ENCODE measurements at places on chromosomes 1 and 21.

- peaks cover 8% of the 10 kb centered on the region for H3K36me3 ChIP-seq
- peaks cover under 1% of the 10 kb centered on the region for H3K4me1 ChIP-seq
- no peak overlapping the region for H3K27ac ChIP-seq
- H3K27me3 ChIP-seq = no peaks in the 10 kb centered on the region
These were observed 9.2 kb downstream of the SMIM12 start for GRCh38 chr1:34850382-34850781.

GRCh38 chr21:19998453-19998852 lies 999.8 kb upstream of the NCAM2 start:
- no peaks in the 10 kb centered on the region for H3K36me3 ChIP-seq
- DNase-seq = no peak
- H3K4me3 ChIP-seq = no peak overlapping the region
- no peaks in the 10 kb centered on the region for H3K4me1 ChIP-seq
- H3K27me3 ChIP-seq = no peaks in the 10 kb centered on the region
- no peak overlapping the region for H3K27ac ChIP-seq

DNA sequence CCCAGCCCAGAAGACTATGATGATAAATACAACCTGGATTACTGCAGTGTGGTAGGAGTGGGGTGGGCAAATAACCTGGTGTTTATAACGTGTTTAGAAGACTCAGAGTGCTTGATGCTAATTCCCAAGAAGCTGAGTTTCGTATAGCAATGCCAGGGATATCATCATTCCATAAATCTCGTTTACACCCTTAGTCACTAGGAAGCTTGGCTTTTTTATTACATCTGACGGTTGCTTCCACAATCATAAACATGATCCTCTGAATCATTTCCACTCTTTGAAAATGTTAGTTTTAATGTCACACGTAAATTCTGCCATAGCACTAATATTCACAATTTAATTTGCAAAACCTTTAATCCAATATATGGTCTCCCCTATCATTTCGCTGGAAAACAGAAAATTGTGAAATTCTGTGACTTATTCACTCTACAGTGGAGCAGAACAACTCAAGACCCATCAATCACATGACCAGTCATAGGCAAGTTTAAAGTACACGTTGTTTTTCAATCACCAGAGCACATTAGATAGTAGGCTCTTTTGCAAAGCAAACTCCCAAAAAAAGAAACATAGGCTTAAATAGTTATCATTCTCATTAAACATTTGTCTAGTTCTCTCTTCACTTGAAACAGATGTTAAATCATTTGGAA lies 321.0 kb downstream of the LTN1 start:
- DNase-seq = no peak
- H3K27ac ChIP-seq = no peak overlapping the region
- no peaks in the 10 kb centered on the region for H3K27me3 ChIP-seq
- H3K4me1 ChIP-seq = no peaks in the 10 kb centered on the region

DNA sequence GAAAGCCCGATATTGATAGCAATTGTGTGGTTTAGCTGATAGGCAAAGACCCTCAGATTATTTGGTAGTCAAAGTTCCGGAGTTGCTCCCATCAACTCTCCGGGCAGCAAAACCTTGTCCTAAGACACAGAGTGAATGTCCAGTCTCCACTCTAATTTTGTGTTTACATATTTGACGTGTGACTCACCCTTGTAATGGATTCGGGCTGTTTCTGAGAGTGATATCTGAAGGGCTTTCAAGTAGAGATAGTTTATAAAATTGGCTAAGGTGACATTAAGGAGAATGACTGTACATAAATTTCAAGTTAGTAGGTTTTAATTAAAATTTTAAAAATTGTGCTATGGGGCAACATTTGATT lies 154.2 kb downstream of the CNIH3 start:
- H3K4me1 ChIP-seq = peaks cover 6% of the 10 kb centered on the region
- no peak for DNase-seq
- no peak overlapping the region for H3K27ac ChIP-seq
- H3K27me3 ChIP-seq = no peaks in the 10 kb centered on the region

- H3K4me3 ChIP-seq = peak overlapping the region; percentile 96
- DNase-seq = no peak
- peaks cover 3% of the 10 kb centered on the region for H3K4me1 ChIP-seq
- peak overlapping the region; percentile 72 for H3K27ac ChIP-seq
- no peaks in the 10 kb centered on the region for H3K27me3 ChIP-seq
These were observed 868 bp downstream of the ZBTB40 start for GRCh38 chr1:22452481-22452957.

- H3K4me1 ChIP-seq = no peaks in the 10 kb centered on the region
- no peak overlapping the region for H3K4me3 ChIP-seq
- H3K36me3 ChIP-seq = no peaks in the 10 kb centered on the region
- no peak for DNase-seq
These were observed 81.9 kb upstream of the NR5A2 start for GRCh38 chr1:199945591-199945990.

GRCh38 chr1:230112782-230113181 lies 45.7 kb downstream of the GALNT2 start:
- H3K4me3 ChIP-seq = no peak overlapping the region
- no peaks in the 10 kb centered on the region for H3K27me3 ChIP-seq
- H3K36me3 ChIP-seq = peaks cover 15% of the 10 kb centered on the region
- DNase-seq = no peak

- no peak for DNase-seq
- H3K36me3 ChIP-seq = no peaks in the 10 kb centered on the region
- no peak overlapping the region for H3K27ac ChIP-seq
- H3K4me1 ChIP-seq = no peaks in the 10 kb centered on the region
- no peaks in the 10 kb centered on the region for H3K27me3 ChIP-seq
These were observed 142.3 kb downstream of the VPS13D start for GRCh38 chr1:12372180-12372579.

DNA sequence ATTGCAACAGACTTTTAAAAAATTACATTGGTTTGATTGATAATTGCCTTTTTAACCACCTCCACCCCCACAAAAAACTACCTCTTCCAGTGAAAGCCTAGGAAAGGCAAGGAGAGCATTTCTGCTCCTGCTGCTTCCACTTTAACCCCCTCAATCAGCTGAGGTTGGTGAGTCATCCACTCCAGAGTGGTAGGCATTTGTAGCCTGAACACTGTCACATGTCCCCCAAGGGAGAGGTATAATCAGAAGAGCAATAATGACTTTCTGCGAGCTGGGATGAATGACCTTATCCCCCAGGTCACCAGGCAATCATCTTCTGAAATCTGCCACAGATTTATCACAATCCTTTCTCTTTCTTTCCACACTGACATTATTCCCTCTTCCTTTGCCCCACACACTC lies 126.6 kb upstream of the CAMK1G start:
- H3K36me3 ChIP-seq = no peaks in the 10 kb centered on the region
- no peak overlapping the region for H3K4me3 ChIP-seq
- DNase-seq = no peak
- no peak overlapping the region for H3K27ac ChIP-seq
- no peaks in the 10 kb centered on the region for H3K27me3 ChIP-seq

DNA sequence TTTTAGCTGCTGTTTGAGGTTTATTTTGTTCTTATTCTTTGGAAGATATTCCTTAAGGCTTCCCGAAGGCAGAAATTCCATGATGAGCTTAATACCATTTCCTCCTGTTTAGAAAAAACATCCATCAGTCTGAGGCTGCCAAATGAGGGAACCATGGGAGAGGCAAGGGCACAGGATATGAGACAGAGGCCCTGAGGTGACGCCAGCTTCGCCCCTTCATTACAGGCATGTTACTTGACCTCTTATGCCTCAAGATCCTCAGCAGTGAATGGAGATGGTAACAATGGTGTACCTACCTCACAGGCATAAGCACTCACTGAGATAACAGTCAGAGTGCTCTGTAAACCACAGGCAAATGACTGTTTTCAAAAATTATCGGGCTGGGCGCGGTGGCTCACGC lies 93.6 kb downstream of the RAVER2 start:
- no peak for DNase-seq
- no peaks in the 10 kb centered on the region for H3K27me3 ChIP-seq
- no peaks in the 10 kb centered on the region for H3K36me3 ChIP-seq
- no peak overlapping the region for H3K4me3 ChIP-seq
- H3K4me1 ChIP-seq = peaks cover 17% of the 10 kb centered on the region

DNA sequence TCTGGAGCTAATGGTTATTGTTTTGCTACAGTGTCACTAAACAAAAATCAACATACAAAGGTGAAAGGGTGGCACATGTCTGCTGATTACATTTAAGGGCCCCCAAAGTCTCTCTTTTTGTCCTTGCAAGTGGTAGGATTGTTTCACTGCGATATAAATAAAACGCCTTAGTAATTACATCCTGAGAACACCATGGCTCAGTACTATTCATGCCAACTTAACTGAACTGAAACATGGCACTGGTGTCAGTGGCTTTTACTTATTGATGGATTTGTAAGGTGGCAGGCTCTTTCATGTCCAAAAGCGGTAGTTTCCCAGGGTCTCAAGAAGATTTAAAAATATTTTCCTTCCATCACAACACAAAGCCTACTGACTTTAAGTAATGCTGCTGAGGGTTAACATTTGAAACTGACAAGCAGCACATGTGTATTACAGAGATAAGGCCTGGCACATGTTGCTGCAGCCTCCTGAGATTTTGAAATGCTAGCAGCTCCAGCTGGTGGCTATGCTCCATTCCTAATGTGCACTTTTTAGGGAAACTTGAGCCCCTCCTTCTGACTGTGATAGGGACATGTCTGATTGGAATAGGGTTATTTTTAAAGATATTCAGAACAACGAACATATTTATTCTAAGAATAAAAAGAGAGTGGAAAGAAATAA lies 86.8 kb downstream of the ATP1B1 start:
- H3K27me3 ChIP-seq = no peaks in the 10 kb centered on the region
- H3K4me3 ChIP-seq = no peak overlapping the region
- H3K36me3 ChIP-seq = no peaks in the 10 kb centered on the region
- no peak overlapping the region for H3K27ac ChIP-seq
- H3K4me1 ChIP-seq = no peaks in the 10 kb centered on the region
- DNase-seq = no peak

GRCh38 chr1:115052454-115053083 lies 22.9 kb downstream of the TSHB start:
- peaks cover 13% of the 10 kb centered on the region for H3K4me1 ChIP-seq
- peaks cover 3% of the 10 kb centered on the region for H3K36me3 ChIP-seq
- peak; percentile 30 for DNase-seq
- H3K27me3 ChIP-seq = no peaks in the 10 kb centered on the region

DNA sequence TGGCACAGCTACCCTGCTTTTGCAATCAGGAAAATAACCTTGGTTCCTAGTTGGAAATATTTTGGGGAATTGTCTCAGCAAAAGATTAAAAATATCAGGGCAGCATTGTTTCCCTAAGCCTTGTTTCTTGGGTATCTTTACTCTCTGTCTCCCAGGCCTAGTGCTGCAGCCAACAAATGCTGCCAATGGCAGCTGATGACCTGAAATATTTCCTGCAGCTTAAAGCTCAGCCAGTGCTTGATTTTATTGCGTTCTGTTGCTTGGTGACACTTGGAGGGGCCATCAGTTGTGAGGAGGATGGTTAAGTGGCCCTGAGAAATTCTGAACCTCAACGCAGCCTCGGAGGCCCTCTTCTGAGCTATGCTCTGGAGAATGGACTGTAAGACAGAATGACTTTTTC lies 59.4 kb upstream of the B3GALT5 start:
- H3K4me3 ChIP-seq = no peak overlapping the region
- no peaks in the 10 kb centered on the region for H3K27me3 ChIP-seq
- no peak overlapping the region for H3K27ac ChIP-seq

GRCh38 chr1:107739651-107740050 lies 225.3 kb downstream of the VAV3 start:
- no peak overlapping the region for H3K27ac ChIP-seq
- no peak overlapping the region for H3K4me3 ChIP-seq
- H3K27me3 ChIP-seq = no peaks in the 10 kb centered on the region
- H3K36me3 ChIP-seq = no peaks in the 10 kb centered on the region
- H3K4me1 ChIP-seq = no peaks in the 10 kb centered on the region
- no peak for DNase-seq

DNA sequence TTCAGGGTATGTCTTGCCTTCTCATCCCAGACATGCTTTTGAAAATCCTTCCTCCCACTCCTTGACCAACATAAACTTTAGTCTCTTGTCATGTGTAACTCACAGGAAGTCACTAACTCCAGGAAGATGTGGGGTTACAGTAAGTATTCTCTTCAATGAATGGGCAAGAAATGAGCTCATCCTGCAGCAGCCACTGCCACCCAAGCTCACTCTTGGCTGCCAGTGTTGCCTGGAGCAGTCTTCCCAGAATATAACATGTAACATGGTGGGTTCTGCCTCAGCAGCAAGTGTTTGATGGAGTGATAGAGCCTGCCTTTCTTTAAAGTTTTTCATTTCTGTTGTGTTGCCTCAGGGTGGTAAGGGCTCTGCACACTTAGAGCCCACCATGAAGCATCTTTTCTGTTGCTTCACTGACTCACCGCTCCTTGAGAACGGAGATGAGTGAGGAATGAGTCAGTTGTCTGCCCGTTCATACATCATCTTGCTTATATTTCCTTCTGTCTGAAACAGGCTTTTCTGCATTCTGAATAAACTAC lies 187.0 kb downstream of the TPR start:
- H3K27me3 ChIP-seq = no peaks in the 10 kb centered on the region
- H3K27ac ChIP-seq = no peak overlapping the region
- no peak for DNase-seq
- H3K36me3 ChIP-seq = no peaks in the 10 kb centered on the region

DNA sequence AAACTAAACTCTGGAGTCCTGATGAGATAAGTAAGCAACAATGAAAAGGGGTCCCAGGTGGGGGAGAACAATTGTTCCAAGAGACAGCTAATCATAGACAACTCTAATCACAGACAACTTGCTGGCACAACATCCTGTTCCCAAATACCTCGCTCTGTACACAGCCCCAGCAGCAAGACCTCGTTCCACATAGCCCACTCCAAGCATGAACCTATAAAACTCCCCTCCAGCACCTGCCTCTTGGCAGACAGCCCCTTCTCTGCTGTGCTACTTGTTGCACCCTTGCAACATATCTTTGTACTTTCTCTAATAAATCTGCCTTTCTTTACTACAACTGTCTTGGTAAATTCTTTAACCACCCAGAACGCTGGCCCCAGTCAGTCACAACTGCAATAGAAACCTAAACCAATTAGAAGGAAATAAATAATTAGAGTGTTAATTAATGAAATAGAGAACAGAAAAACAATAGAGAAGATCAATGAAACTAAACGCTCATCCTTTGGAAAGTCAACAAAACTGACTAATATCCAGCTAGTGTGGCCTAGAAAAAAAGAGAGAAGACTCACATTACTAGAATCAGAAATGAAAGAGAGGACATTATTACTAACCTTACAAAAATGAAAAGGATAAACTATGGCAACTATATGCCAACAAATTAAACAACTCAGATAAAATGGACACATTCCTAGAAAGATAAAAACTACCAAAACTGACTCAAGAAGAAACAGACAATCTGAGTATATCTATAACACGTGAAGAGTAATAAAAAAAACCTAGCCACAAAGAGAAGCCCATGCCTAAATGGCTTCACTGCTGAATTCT lies 36.1 kb downstream of the LRRC40 start:
- H3K27me3 ChIP-seq = no peaks in the 10 kb centered on the region
- H3K27ac ChIP-seq = no peak overlapping the region
- no peaks in the 10 kb centered on the region for H3K4me1 ChIP-seq
- H3K4me3 ChIP-seq = no peak overlapping the region
- peaks cover 42% of the 10 kb centered on the region for H3K36me3 ChIP-seq

DNA sequence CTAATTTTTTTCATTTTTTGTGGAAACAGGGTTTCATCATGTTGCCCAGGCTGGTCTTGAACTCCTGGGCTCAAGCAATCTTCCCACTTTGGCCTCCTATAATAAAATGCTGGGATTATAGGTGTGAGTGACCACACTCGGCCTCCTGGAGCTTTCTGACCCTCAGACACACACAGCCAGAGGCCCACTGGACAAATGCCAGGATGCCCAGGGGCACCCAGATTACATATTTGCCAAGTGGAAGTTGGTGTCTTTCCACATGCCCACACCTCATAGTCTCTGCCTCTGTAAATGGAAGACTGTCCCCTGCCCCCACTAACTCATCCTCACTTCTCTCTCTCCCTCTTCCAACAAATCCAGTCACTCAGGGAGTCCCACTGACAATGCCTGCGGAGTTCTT lies 63.4 kb upstream of the LRP8 start:
- H3K36me3 ChIP-seq = no peaks in the 10 kb centered on the region
- H3K4me3 ChIP-seq = no peak overlapping the region
- H3K4me1 ChIP-seq = no peaks in the 10 kb centered on the region
- no peak for DNase-seq
